ENCODE measurements at places on chromosomes 3 and 15. TPM values are rescaled to one million over a fixed set of nuclear protein-coding genes. Genes with fewer than 3 reads are reported as not detected.

The SLC49A4 gene
- 24.2 TPM for total RNA-seq

The DLL4 gene
- total RNA-seq: 0.17 TPM

The LMCD1 gene
- total RNA-seq: 31.2 TPM

The ATP13A5 gene
- total RNA-seq: not detected

The TRPM7 gene
- 42.4 TPM for total RNA-seq

The LSMEM2 gene
- not detected for total RNA-seq

The TBC1D23 gene
- total RNA-seq: 54.1 TPM

The LSAMP gene
- total RNA-seq: under 0.01 TPM

The LEKR1 gene
- total RNA-seq: 1.5 TPM

GRCh38 chr15:82549199-82549665 is 9.0 kb upstream of the RPS17 start:
- DNase-seq: no peak

- peak; percentile 93 for DNase-seq
These were observed 15.9 kb downstream of the ABTB1 start for GRCh38 chr3:127688416-127689265.

DNA sequence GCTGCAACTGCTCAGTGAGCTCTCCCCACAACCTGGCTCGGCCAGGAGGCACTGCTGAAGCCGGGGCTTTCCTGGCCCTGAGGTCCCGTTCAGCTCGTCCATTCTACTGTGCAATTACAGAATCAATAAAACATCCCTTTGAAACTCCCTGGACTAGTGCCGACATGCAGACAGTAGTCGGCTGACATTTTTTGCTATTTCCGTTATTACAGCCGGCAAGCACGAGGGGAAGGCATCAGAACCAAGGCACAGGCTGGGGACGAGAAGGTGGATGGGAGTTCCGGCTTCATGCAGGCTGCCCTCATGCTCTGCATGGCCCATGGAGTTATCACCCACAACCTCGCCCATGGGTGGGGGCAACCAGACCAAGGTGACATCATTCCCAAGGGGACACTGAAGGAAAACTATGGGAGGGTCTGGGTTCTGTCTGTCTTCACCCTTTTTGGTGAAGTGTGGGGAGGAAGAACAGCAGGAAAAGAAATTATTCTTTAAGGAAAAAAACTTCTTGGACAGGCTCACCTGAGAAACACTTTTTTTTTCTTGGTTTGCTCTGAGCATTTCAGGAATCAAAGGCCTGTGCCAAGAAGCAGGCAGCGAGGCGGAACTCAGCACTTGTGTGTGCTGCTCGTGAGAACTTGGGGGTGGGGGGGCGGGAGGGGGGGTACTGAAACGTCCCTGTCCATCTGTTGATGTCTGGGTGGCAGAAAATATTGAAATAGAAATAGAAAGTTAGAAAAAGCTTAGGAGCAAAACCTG is 154.5 kb downstream of the FOXP1 start:
- DNase-seq: no peak

GRCh38 chr3:11204697-11205348 is 50.5 kb downstream of the HRH1 start:
- DNase-seq: no peak

DNA sequence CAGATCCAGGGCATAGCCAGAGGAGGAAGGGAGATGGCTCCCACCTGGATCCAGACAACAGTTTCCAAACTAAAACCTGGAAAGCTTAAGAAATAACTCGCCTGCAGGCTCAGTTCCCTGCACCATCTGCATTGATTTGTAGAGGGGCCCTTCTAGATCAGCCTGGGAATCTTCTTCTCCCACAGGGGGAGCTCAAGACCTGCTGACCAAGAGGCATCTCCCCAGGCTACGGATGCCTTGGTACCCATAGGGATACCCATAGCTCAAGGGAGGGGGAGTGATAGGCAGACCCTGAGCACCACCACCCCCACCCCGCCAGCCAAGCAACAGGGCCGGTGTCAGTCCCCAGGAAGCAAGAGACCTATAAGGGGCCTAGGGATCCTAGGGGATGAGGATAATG is 28.0 kb upstream of the DCLK3 start:
- peak; percentile 10 for DNase-seq

DNA sequence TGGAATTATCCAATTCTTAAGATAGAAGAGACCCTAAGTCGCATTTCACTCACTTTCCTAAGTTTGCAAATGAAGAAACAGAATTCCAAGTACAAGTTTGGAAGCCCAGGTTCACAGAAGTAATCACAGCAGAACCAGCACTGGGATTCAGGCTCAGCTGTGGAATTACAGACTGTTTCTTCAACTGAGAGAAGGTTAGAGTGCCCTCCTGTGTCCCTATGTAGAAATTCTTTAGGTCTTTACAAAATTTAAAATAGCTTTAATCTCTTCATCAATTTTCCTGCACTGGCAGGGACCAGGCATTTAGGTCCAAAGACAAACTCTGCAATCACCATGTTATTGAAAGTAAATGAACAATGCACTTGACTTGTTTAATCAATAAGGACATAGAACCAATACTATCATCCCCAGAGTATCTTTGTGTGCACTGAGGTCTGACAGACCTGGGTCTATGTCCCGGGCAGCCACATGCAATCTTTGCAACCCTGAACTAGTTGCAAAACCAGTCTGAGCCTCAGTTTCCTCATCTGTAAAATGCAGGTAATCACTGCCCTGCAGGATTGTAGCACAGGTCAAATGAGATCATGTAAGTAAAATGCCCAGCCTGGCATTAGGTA is 96.3 kb upstream of the ZBED2 start:
- DNase-seq: peak; percentile 60

GRCh38 chr3:159938714-159939113 is 49.9 kb upstream of the IL12A start:
- DNase-seq: peak; percentile 61

DNA sequence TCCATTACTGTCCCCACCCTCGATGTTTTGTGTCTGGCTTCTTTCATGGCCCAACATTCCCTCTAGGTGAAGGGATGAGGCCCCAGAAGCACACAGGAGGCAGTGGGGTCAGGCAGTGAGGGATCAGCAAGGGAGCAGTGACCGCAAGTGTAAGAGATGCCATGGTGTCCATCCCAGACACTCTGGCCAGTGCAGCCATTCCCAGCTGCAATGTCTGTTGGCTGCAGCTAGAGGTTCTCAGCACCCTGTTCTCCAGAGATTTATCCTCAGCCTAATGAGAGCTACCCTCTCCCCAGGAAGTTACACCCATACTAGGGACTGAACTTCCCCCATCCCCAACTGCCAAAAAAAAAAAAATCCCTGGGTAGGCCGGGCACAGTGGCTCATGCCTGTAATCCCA is 40.2 kb downstream of the TRANK1 start:
- peak; percentile 15 for DNase-seq

DNA sequence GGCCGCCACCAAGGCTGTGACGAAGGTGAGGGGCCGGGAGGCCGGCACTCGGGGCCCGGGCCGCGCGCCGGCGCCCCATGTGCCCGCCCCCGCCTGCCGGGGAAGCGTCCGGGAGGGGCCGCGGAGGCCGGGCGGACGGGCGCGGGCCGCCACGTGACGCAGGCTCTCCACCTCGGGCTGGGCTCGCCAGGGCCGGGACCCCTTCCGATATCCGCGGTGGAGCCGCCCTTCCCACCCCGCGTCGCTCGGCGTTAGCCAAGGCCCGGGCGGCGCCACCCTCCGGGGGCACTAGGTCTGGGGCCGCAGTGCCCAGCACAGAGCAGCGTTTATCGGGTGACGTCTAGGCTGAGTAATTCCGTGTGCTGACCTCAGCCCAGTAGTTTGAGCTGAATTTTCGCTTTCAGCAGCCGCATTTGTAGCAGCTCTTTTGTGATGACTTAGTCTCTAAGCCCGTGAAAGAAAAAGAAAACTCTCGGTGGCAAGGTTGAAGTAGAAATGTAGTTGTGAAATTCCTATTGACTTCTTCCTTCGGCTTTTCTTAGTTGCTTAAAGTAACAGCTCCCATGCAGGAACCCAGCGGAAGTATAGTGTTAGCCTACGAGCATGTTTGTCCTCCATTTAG is 885 bp downstream of the CDV3 start:
- DNase-seq: peak; percentile 75

DNA sequence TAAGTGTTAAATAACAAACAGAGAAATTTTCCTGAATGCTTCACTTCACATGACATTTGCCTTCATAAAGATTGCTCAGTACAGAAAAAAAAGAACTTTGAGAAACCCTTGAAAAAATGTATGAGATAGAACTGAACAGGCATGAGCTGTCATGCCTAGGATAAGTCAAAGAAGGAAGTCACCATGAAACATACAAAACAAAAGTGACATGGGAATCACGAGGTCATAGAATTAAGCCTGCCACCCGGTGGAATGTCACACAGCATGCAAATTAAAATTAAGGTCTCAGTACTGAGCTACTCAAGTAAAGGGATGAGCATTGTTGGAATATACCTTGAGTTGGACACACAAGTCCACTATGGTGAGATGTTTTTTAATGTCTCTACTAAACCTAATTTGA is 652.5 kb upstream of the NECTIN3 start:
- DNase-seq: peak; percentile 32

DNA sequence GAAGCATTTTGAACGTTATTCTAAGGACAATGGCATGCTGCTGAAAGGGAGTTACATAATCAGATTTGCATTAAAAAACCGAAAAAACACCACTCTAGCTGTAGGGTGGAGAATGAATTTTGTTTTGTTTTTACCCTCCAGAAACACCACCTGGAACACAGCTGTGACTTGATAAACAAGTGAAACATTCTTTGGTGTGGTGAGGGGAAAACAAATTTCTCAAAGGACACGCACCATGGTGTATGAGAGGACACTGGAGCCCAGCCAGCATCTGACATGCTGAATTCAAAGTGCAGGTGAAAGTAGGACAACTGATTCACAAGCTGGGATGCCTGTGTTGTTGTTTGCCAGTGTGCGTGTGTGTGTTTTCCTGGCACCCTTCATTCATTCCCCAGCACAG is 554.5 kb upstream of the TBL1XR1 start:
- DNase-seq: no peak

- no peak for DNase-seq
These were observed 45.3 kb downstream of the FEM1B start for GRCh38 chr15:68322796-68323195.

DNA sequence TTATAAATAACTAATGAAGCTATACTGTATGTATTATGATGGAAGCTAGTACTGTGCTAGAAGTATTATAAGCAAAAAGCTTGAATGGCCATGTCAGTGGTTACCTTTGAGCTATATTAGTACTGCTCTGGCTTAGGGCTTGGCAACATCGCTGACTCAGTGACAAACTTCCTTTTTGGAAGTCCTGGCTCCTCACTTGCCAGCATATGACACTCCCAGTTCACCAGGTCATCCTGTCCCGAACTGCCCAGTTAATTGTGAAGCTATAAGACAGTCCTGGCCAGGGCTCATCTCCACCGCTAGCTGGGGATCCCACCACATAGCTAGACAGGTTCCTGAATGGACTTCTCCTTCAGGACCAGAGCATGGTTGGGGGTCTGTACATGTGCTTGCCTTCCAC is 31.9 kb downstream of the RAB8B start:
- DNase-seq: peak; percentile 59

- no peak for DNase-seq
These were observed 7.8 kb downstream of the CLDND1 start for GRCh38 chr3:98514948-98515347.

DNA sequence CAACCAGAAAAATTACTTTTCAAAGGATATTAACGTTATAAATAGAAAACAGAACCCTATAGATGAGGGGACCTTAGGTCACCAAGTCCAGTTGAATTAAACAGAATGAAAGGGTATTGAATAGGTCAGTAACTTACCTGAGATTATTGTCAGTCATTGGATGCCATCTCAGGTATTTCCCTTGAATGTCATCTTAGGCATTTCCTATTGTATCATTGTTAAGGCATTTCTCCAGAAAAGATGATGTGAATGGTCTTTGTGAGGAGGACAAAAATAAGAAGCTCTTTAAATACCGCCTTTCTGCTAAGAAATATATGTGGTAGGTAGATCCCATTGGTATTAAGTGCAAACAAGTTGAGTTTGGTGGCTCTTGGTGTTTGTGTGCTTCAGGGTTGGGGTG is 55.6 kb downstream of the CHD2 start:
- no peak for DNase-seq

- peak; percentile 77 for DNase-seq
These were observed 39.7 kb downstream of the GLDN start for GRCh38 chr15:51380999-51381806.

DNA sequence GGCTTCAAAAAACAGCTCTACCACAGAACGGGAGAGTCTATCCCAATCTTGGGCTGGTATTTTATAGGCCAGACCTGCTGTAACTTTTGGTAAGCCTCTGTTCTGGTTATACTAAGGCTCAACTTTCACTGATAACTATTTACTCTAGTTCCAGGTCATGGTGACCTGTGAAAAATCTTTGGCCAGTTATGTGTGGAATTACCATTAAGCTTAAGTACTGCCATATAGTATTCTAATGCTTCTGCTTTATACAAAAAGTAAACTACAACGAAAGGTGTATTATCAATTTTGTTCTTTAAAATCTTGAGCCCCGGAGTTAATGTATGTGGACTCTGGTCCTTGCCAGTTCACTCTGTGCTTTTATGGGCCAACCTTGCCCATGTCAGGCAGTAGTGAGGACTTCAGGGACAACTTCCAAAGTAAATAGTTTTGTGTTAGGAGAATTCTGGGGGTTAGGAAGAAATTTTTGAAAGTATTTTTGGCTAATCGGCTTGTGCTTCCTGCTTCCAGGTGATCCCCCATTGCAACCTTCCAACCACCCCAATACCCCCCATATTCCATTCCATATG is 6.4 kb downstream of the SIAH2 start:
- no peak for DNase-seq

- DNase-seq: no peak
These were observed 337.5 kb downstream of the NTRK3 start for GRCh38 chr15:87919064-87919463.

DNA sequence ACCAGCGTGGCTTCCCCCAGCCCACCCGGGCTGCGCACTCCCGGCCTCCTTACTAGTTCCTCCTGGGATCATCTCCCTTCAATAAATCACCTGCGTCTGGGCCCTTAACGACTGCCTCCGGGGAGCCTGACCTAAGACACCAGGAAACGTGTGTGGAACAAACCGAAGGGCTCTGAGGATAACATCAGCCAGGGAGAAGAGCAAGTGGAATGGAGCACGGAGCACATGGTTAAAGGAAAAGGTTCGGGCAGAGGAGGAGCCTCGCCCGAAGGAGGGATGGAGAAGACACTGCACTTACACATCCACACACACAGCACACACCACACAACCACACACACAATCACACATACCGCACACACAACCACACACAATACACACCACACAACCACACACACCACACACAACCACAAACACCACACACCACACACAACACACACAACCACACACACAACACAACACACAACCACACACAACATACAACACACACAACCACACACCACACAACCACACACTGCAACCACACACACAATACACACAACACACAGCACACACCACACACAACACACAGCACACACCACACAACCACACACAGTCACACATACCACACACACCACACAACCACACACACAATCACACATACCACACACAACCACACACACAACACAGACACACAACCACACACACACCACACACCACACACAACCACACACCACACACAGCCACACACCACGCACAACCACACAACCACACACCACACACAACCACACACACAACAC is 24.7 kb downstream of the CPN2 start:
- DNase-seq: no peak

- no peak for DNase-seq
These were observed 350.8 kb downstream of the GRM7 start for GRCh38 chr3:7211740-7212139.
